Stimulated activated CD8-positive, alpha-beta memory T cell treated with anti-CD3 and anti-CD28 coated beads, Interleukin-7, amount 100 ng/mL, for 24 hours (primary cell): ENCODE measurements at places on chromosomes 1 and 21.

DNA sequence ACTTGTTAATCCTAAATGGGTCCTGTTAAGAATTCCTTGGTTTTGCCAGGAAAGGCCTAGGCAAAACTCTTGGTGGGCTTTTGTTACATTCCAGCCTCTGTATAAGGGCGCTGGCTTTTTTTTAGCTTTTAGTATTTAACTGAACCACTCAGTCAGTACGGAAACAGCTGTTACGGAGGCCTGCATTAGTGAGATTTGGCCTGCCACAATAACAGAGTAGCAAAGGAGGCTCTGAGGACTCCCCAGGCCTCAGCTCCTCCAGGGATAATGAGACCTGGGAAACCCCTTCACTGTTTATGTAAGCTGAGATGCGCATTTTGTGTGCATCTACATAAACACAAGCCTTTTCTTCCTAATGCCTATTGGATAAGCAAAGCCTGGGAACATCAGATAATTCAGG is 210.2 kb downstream of the APP start:
- DNase-seq, result no peak

GRCh38 chr21:42321231-42321630 is 6.0 kb upstream of the TFF3 start:
- DNase-seq, result no peak

DNA sequence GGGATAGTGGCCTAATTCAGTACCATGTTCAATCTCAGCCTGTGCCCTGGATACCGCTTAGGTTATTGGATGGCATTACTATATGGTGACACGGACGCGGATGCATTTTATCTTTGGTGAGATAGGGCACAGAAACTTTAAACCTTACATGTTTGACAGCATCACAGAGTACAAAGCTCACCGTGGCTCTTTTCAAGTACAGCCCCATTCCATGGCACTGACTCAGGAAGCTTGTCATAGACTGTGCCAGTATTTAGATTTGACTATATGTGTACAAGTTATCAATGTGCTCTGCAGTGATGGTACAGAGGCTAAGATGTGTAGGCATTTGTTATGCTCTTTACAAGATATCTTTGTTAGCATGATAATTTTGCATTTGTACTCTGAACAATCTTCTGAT is 169.0 kb downstream of the RYR2 start:
- no peak for DNase-seq

DNA sequence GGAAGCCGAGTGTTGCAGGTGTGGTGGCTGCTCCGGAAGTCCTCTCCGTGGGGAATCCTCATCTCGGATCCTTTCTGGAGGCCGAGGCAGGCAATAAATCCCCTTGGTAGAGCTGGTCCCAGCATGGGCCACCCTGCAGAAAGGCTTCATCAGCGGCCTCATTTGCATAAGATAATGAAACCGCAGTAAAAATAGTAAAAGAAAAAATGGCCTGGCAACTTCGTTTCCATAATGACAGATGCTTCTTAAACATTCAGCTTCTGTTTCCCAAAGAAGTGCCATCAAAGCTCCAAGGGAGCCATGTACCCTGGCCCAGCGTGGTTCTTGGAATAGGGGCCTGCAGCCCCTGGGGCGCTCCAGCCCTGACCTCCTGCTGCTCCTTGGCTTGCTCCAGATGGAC is 244.1 kb downstream of the GRIK3 start:
- DNase-seq, result no peak

DNA sequence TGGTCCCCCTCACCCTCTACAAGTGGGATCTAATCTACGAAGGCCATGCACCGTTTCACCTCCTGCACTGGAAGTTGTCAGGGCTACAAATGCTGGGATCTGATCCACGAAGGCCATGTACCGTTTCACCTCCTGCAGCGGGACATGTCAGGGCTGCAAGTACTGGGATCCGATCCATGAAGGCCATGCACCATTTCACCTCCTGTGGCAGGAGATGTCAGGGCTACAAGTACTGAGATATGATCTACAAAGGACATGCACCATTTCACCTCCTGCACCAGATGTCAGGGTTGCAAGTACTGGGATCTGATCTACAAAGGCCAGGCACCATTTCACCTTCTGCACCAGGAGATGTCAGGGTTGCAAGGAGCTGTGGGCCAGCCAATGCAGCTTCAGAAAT is 7.0 kb downstream of the ALDH4A1 start:
- no peak for DNase-seq

DNA sequence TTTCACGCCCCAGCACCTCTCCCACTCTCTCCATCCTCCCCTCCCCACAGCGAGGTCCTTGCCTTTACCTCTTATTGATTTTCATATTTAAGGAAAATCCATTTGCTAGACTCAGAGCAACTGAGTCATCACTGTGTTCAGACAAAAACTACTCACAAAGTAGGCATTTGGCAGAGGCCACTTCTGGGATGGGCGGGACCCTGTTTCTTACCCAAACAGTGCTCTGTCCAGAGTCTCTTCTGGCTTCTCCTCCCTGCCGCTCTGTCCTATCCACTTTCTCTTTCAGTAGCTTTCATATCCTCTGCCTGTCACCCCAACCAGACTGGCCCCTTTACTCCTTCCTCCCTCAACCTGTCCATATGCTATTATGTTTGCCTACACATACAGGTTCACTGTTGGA is 2.4 kb upstream of the NAV1 start:
- DNase-seq, result no peak

GRCh38 chr1:114088392-114089299 is 65.0 kb downstream of the SYT6 start:
- DNase-seq, result no peak

GRCh38 chr21:8992731-8993174 is 1528.6 kb upstream of the TPTE start:
- DNase-seq, result no peak

DNA sequence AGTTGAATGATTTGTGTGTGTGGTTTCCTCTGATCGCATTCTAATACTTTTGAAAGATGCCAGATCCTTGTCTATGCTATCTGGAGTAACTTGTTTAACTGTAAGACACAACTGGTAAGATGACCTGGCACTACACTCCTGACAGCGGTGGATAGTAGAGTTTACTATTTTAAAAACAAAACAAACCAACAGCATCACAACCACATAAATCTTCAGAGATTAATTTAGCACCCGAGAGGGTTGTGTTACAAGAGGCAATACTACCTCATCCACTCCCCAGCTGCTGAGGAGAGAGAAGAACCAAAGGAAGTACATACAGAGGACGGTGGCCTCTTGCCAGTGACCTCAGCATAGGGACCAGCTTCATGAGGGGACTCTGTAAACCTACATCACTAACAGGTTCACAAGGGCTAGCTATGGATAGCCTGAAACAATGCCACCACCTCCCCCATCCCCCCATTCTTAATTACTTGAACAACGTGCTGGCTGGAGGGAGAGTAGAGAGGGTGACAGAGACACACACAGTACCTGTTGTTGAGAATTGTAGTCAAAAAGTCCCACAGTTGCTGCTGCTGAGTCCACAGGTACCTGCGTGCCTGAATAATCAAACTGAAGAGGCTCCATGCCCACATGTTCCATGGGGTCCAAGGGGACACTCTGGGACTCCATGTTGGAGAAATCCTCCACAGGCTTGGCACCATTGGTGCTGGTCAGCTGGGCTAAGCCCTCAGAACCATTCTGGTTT is 73.5 kb downstream of the PUM1 start:
- no peak for DNase-seq

DNA sequence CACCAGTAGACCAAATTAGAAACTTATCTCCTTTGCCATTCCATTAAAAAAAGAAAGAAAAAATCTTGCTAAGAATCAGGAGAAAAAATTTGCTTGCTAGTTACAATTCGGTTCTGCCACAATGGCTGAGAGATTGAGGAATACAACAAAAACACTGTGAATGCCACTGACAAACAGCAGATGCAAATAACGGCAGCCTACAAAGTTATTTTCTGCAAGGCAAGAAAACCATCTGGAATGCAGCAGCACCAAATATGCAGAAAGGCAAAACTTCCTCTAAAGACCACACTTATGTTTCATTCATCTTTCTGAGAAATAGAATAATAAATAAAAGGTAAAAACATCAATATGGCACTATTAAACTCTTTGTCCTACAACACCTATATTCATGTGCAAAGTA is 75.7 kb downstream of the ENAH start:
- no peak for DNase-seq

DNA sequence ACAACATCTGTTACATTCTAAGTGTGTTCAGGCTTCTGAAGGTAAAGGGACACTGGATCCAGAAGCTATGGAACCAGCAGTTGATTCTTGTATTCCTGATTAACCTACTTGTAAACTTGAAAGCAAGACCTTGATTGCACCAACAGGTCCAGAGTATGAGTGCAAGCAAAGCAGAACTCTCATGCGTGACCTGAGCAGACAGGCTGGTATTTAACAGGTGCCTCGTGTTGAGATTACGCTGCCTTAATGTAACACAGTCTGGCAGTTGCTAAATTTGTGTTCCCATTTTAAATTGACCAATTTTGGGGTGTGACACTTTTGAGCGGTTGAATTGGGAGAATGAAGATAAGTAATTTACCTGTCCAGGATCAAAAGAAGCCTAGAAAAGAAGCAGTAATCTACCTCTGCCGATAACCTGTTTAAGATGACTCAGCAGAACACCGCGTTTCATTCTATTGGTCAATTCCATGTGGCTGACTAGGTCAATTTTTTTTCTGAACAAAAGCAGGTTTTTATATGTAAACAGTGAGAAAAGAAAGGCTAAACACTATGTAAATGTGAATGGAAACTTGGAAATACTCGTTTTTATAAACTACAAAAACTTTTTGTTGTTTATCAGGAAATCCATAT is 147.6 kb downstream of the DYRK1A start:
- no peak for DNase-seq

GRCh38 chr1:218383681-218384080 is 38.5 kb downstream of the TGFB2 start:
- DNase-seq, result no peak

DNA sequence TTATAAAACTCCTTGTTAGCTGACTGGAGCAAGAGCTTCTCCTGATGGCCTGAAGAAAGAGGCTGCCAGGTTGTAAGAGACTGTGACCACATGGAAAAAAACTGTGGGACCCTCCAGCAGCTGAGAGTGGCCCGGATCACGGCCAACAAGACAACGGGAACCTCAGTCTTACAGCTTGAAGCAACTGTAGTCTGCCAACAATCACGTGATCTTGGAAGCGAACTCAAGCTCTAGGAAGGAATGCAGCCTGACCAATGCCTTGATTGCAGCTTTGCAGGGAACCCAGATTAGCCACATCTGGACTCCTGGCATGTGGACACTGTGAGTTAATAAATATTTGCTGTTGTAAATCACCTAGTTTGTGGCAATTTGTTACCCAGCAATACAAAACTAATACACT is 442.6 kb upstream of the PRMT6 start:
- no peak for DNase-seq

DNA sequence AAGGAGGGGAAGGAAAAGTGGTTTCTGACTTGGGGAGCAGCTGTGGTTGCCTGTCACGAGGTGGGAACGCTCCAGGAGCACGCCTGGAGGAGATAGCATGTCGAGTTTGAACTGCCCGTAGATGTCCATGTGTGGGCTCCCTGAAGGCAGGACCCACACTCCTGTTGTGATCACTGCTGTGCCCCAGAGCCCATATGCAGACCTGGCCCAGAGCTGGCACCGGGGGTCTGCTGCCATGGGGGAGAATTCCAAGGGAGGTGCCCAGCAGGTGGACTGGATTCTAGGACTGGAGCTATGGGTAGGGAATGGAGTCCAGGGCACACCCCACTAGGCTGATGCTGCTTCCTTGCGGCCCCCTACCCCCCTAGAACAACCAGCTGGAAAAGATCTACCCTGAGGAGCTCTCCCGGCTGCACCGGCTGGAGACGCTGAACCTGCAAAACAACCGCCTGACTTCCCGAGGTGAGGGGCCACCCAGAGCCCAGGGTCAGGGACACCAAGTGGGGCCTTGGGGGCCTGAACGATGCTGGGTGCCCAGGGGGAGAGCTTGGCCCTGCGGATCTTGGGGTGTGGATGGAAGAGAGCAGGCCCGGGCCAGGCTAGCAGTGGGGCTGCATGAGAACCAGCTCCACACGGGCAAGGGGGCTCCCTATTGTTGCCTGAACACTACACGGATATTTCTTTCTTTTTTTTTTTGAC is 9.3 kb downstream of the PODN start:
- DNase-seq, result no peak

DNA sequence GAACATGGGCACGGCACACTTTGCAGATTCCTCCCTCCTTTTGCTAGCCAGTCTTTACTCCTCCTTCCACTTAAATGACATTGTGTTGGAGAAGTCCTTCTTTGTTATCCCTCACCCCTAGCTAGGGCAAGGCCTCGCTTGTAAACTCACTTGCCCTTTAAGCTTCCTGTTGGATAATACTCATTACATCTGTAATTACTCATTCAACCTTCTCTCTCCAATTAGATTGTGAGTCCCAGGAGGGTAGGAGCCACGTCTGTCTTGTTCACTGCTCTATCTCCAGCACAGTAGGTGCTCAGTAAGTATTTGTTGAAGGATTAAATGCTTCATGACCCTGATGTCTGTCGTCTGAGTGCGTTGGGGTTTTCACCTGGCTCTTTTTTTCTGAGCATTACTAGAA is 98.7 kb upstream of the USP24 start:
- no peak for DNase-seq

GRCh38 chr1:228514421-228514820 is 27.2 kb downstream of the RNF187 start:
- DNase-seq, result no peak

DNA sequence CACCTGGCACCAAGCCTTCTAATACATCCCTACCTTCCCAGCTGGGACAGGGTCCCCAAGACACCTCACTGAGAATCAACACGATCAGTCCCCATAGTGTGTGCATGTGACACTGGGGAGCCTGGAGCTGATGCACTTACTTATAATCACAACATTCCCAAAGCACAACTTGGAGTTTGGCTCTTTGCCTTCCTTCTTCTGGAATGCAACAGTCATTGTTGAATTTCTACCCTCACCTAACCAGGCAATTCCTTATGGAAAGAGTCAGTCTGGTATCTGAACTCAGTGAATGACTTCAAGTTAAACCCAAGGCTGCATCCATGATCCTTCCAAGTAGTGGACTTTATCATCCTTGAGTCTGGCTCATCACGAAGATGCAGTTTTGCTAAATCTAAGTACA is 86.1 kb downstream of the DSCAM start:
- no peak for DNase-seq

DNA sequence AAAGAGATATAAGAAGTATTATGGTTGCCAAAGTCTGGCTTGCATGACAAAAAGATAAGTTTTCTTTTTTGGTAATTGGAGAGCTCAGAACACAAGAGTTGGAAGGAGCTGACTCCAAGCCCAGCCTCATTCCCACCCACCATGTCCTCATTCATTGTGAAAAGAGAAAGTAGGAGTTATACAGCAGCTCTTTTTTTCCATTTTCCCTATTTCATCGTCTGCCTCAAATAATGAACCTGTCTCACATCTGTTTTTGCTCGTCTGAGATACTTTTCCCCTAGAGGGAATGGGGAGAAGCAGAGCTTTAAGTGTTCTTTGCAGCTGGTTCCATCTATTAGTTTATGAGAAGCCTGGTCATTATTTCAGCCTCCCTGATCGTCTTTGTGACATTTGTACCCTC is 34.7 kb downstream of the AGT start:
- DNase-seq, result no peak
